ENCODE measurements at places on chromosomes 1 and 21.
A peak's percentile ranks its signal among the peaks of the same experiment; 100 is the strongest.

DNA sequence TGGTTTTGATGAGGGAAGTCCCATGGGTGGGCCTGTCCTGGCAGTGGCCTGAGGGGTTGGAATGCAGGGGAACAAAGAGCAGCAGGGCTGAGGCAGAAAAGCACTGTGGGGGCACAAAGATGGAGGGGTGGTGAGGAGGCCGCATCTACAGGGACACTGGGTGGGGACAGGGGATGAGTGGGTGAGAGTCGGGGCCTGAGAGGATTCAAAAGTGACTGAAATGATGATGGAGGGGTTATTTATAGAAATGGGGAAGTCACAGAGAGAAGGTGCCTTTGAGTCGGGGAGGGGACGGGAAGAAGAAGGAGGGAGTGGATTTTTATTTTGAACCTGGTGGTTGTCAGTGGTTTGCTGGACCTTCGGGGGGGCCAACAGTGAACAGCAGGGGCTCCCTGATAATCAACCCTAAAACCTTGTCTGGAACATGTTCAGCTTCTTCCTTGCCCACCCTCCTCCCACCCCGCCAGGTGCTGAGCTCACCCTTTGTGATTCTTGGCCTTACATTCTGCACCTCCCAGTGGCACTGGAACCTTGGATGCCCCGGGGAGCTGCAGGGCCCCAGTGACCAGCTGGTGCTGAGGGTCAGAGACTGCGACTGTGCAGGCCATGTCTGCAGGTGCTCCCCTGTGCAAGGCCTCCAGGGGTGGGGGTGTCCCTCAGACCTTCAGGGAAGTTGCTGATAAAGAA is 42.9 kb downstream of the IER5 start:
- DNase-seq: no peak

DNA sequence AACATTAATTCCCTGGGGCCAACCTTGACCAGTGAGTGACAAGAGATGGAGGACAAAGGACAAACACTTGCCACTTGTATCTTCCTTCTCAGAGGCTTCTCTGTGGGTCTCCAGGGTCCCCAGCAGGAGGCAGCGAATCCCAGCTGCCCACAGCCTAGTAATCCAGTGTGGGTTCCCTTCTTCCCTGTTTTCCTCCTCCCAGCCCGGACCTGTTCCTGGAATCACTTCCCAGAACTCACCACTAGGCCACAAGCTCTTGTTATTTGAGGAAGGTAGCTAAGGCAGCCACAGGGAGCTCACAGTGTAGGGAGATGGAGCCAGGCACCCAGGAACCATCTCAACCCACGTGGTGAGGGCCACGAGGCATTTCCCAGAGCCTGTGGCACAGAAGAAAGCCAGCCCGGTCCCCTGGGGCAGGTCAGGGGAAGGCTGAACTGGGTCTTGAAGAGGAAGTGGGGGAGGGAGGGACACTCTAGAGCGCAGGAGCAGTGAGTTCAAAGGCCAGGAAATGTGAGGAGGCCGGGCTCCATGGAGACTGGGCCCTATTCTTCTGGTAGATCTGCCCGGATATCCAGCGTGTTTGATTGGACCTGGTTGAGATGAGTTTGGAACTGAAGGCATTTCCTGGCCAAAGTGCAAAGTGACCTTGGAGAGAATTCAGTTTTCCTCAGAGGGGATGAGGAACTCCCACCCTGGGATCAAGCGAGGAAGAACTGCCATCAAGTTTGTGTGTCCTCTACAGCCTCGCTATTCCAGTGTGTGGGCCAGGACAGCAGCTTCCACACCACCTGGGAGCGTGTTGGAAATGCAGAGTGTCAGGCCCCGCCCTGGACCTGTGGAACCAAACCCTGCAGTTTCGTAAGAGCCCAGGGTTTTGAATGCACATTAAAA is 20.3 kb upstream of the C2CD2 start:
- peak; percentile 10 for DNase-seq

- no peak for DNase-seq
Measured at GRCh38 chr1:92992054-92992453, 30.8 kb upstream of the DIPK1A start.

- peak; percentile 90 for DNase-seq
Measured at GRCh38 chr1:156123356-156124196, 9.1 kb downstream of the LMNA start.

- no peak for DNase-seq
Measured at GRCh38 chr1:209038735-209039134, 544.8 kb upstream of the CAMK1G start.

- no peak for DNase-seq
Measured at GRCh38 chr1:36157973-36158826, 2.2 kb downstream of the MAP7D1 start.

- no peak for DNase-seq
Measured at GRCh38 chr1:15355968-15356625, 53.6 kb upstream of the EFHD2 start.

DNA sequence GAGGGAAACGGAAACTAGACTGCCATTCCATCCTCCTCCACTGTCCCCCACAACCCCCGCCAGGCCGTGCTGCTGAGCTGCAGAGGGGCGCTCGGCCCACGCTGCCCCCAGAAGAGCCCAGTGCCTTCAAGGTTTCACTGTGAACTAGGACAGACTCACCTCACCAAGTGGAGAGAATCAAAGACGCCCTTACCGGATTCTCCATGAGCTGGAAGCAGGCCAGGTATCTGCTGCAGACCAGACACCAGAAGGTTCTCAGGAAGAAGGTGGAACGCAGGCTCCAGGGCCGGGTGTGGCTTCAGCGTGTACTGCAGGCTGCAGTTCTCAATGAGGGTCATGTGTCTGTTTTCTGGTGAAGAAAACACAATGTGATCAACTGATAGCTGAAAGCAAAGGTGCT is 30.6 kb downstream of the NPHP4 start:
- DNase-seq: no peak
